ENCODE measurements at places on chromosomes 7 and 10.

DNA sequence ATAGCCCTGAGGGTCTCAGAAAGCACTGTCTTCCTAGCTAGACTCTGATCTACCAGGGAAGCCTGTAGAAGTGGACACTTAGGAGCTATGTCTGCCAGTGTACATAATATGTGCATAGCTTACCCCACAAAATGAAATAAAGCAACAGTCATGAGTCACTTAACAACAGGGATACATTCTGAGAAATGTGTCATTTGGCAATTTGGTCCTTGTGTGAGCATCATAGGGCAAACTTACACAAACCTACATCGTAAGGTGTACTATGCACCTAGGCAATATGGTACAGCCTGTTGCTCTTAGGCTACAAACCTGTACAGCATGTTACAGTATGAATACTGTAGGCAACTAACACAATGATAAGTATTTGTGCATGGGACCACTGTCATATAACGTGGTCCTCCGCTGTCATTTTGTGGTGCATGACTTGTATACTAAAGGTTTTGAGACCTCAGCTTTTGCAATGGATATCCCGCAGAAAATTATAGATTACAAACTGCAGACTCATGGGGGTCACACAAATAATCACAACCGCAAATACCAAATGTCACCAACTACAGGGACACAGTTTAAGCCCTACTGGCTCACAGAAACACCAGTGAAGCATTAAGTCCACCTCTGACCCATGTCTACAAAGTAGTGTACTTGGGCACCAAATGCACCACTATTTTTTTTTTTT lies 1.7 kb downstream of the URGCP start:
- DNase-seq, result no peak

DNA sequence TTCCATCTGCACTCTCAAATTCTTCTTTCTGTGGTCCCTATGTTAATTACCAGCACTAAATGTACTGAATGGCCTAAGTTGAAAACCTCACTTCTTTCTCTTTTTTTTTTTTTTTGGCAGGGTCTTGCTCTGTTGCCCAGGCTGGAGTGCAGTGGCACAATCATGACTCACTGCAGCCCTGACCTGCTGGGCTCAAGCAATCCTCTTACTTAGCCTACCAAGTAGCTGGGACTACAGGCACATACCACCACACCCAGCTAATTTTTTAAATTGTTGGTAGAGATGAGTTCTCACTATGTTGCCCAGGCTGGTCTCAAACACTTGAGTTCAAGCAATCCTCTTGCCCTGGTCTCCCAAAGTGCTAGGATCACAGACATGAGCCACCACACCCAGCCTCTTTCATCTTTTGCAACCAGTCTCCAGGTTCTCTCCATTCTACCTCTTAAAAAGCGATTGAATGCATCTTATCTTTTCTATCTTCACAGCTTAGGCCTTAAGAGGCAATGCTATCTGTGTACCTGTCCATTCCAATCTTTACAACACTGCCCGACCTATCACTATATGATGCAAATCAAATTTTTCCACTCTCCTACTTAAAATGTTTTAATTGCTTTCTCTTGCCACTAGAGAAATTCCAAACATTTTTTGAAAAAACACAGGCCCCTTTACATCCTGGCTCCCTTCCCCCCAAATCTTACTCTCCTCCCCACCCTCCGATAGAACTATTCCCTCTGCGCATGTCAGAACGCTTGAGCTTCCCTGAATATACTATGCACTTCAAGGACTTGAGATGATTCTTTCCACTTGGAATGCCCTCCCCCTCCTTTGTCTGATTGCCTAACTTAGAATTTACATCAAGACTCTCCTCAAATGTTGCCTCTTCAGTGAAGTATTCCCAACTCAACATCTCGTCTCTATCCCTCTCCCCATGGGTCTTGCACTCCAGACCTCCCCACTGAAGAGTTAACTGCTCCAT lies 6.0 kb downstream of the ICA1 start:
- no peak for DNase-seq

- no peak for DNase-seq
Observed at GRCh38 chr7:107687656-107688055, 27.0 kb downstream of the SLC26A4 start.

DNA sequence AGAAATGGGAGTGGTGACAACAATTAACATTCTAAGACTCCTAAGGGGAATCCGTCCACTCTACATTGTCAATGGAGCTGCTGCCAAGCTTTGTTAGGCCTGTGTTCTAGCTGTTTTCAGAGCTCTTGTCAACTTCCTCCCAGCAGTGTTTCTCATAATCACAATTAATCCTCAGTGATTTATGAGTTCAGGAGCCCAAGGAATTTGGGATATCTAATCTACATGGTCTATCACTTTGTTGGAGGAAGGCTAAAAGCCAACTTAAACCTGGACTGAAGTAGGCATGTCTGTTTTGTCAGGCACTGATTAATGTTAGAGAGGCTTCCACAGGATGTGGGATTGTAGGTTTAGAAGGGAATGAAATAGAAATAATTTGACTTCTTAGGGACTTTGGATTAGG lies 10.2 kb upstream of the OR2F2 start:
- DNase-seq, result no peak

DNA sequence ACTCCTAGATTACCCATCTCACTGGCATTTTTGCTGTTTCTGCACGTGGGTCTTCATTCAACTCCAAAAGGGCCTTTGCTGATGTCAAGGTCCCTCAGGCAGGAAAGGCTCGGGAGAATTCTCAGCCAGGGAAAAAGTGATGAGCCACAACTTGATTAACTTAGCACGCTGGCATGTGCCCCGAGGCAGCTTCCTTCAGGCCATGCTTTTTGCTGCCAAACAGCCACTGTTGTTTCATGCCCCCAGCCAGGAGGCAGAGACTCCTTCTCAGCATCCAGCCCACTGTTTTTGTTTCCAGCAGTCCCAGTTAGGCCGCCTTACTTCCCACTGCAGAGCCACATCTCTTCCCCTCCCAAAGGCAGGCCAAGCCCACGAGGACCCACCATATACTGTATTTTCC lies 266.5 kb upstream of the YAE1 start:
- DNase-seq, result no peak

DNA sequence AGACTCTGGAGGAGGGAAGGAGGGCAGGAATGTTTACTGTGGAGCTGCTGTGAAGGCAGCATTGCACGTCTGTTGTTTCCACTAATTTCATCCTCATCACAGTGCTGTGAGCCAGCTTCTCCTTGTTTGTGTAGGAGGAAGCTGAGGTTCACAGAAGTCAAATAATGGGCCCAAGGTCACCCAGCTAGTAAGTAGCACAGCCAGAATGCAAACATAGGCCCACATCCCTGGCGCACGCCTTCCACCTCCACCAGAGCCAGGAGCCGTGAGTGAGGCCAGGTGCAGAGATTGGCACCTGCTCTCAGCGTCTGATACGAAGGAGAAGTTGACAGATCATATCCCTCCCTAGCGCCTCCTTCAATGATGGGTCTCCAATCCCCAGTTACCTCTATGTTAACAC lies 93.6 kb downstream of the HTR5A start:
- no peak for DNase-seq

- DNase-seq, result no peak
Observed at GRCh38 chr10:49598986-49599385, 11.1 kb upstream of the SLC18A3 start.

GRCh38 chr7:92131764-92132330 lies 2.4 kb downstream of the CYP51A1 start:
- no peak for DNase-seq

DNA sequence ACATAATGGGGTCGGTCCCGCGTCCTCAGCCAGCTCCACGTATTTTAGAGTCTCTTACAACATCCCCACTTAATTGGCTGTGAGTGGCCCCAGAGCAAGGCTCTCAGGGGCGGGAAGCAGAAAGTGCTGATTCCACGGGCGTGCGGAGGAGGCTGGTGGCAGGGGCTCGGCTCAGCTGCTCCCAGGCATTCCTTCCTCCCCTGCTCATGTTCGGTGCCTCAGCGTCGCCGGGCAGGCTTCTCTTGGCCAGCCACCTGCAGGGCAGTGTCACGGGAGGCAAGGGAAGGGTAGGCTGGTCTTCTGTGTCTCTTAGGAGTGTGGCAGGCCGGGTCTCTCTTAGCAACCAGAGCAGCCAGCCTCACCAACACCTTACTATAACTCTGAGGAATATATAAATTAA lies 33.8 kb downstream of the IL15RA start:
- no peak for DNase-seq

GRCh38 chr7:13998866-13999265 lies 9.4 kb upstream of the ETV1 start:
- no peak for DNase-seq

- no peak for DNase-seq
Observed at GRCh38 chr10:126917975-126918908, 13.0 kb downstream of the DOCK1 start.

DNA sequence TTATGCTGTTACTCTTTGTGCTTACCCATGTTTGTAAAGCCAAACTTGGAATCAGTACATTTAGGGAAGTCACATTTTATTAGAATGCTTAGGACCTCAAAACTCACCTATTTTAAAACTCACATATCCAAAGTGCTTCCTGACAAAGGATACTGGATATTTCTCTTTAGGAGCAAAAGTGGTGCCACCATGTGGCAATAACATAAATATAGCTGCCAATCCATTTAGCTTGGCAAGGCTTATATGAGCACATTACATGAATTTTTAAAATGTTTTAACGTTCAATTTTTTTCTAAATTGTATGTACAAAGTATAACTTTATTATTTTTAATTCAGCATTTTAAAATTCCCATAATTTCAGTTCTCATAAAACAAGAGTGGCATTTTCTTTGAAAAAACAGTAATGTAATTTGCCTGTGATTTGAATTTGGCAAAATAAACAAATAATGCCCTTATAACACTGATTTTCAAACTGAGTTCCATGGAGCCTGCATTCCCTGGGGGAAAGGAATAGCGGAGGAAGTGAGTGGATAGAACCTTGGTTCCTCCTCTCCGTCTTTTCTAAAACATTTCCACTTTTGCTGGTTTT lies 75.4 kb downstream of the HDAC9 start:
- DNase-seq, result no peak

DNA sequence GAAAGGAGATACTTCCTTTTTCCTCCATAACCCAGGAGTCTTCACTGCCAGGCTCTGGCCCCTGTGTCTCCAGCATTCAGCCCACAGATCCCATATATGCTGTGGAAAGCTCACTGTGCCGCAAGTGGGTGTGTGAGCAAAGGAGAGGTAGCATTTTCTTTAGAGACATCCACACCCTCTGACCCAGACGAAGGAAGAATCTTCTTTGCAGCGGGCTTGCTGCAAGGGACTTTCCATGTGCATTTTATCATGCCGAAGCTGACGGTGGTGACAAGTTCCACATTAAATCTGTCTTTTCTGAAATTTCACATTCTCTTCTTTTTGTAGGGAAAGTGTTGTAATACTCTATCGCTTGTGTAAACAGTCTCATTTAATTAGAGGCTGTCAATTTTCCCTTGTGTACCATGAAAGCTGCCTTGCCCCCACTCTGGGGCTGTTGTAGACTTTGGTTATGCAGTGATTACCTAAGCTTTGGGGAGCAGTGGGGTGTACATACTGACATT lies 409.5 kb downstream of the SUGCT start:
- DNase-seq, result no peak

DNA sequence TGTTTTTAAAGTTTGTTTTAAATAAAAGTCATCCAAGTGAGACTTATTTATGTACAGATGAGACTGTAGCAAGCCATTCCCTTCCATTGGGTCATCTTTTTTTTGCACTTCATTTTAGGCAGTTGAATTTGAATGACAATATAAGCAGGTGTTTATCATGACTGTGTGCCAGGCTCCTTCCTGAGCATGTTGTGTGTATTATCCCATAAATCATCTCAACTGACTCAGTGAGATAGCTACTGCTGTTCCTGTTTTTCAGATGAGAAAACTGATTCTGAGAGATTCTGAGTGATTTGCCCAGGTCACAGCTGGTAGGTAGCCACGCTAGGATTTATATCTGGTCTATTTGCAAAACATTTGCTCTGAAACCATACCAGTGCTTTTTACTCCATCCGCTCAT lies 11.7 kb downstream of the TMEM254 start:
- no peak for DNase-seq

- no peak for DNase-seq
Observed at GRCh38 chr10:1217237-1217587, 161.0 kb downstream of the WDR37 start.

- no peak for DNase-seq
Observed at GRCh38 chr10:5396556-5397300, 7.9 kb downstream of the TUBAL3 start.

GRCh38 chr7:130334274-130334673 lies 10.3 kb upstream of the CPA5 start:
- no peak for DNase-seq

GRCh38 chr7:148624735-148625134 lies 34.2 kb downstream of the C7orf33 start:
- no peak for DNase-seq

DNA sequence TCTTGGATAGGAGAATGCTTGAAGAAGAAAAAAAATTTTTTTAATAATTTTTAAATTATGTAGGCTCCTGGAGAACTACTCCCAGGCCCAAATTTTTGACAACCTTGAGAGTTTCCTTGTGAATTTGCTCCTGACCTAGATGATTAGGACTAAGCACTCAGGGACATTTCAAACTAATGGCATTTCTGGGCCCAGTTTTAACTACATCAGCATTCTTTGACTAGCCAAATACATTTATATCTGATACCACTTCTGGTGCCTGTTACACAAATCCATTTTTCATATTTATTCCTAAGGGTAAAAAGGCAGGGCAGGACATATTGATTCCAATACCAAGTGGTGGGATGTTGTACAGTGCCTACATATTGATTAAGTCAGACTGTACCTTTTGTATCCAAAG lies 60.8 kb upstream of the CC2D2B start:
- DNase-seq, result no peak

- no peak for DNase-seq
Observed at GRCh38 chr7:138746073-138746472, 44.9 kb upstream of the SVOPL start.

GRCh38 chr10:35635576-35635975 lies 6.5 kb downstream of the FZD8 start:
- peak; percentile 36 for DNase-seq

- DNase-seq, result no peak
Observed at GRCh38 chr10:70293169-70293843, 9.5 kb upstream of the NPFFR1 start.

- DNase-seq, result no peak
Observed at GRCh38 chr7:151246102-151246850, 2.2 kb downstream of the SMARCD3 start.

- DNase-seq, result no peak
Observed at GRCh38 chr7:139704308-139704879, 73.4 kb downstream of the HIPK2 start.

DNA sequence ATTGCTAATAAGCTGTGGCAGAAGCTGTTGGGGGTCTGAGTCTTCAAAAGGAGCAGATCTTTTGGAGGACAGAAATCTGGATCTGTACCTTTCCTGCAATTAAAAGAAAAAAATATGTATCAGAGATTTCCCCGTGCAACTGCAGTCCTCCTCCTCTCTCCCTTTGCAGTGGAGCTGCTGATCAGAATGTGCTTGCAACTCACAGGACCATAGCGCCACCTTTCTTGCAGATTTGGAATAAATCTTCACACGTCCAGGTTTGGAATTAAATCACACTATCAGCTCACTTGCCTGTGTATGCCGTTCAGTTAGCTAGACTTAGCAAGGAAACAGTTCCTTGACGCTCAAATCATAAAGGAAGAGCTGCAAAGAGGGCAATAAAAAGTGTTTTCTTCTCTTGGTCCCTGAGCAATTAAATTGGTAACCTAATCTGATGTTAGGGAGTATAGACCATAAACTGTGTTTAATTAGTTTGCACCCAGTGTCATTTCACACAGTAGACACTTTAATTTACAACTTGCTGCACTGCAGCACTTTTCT lies 77.4 kb downstream of the PON1 start:
- peak; percentile 47 for DNase-seq

GRCh38 chr10:127776816-127777215 lies 39.8 kb downstream of the FOXI2 start:
- no peak for DNase-seq

GRCh38 chr10:5890452-5890915 lies 441 bp downstream of the FBH1 start:
- no peak for DNase-seq

All from fibroblast of skin of left biceps (primary cell).